Vein endothelial cell (primary cell): ENCODE measurements at places on chromosomes 1 and 21. TPM values are rescaled to one million over a fixed set of nuclear protein-coding genes. Genes with fewer than 3 reads are reported as not detected.

The WLS gene
- total RNA-seq: 101 and 120 TPM in 2 replicates

The TAS1R1 gene
- total RNA-seq: not detected in 2 replicates

The TAF12 gene
- 18.3 and 18.6 TPM in 2 replicates for total RNA-seq

The LIN28A gene
- total RNA-seq: not detected in 2 replicates

The CLIC4 gene
- 439 and 615 TPM in 2 replicates for total RNA-seq

The HSD3B2 gene
- not detected in 2 replicates for total RNA-seq

The LORICRIN gene
- total RNA-seq: not detected in 2 replicates

The LCE2A gene
- total RNA-seq: not detected in 2 replicates

The LCE1C gene
- not detected in 2 replicates for total RNA-seq

The DMRTA2 gene
- total RNA-seq: not detected in 2 replicates

The CACHD1 gene
- total RNA-seq: 7.8 and 10.0 TPM in 2 replicates

The BPNT1 gene
- 23.8 and 29.4 TPM in 2 replicates for total RNA-seq

The HSPA6 gene
- 0.10 and 0.33 TPM in 2 replicates for total RNA-seq

The S100B gene
- 0.33 TPM in 1 of 2 replicates, not detected in the other for total RNA-seq

The CAPN2 gene
- 291 and 376 TPM in 2 replicates for total RNA-seq

The VANGL1 gene
- total RNA-seq: 19.3 and 22.4 TPM in 2 replicates
